ENCODE measurements at places on chromosomes 6 and 20. TPM values are rescaled to one million over a fixed set of nuclear protein-coding genes. Genes with fewer than 3 reads are reported as not detected.

Gene GRM4
- 0.96 TPM for total RNA-seq

GRCh38 chr20:50523552-50524167 is 13.5 kb downstream of the PTPN1 start:
- no peak for DNase-seq

GRCh38 chr20:43959079-43959919 is 44.6 kb downstream of the TOX2 start:
- no peak for DNase-seq

Gene MCHR2
- total RNA-seq: 12.8 TPM

Gene SIRPG
- 3.4 TPM for total RNA-seq

Gene CSTF1
- 14.7 TPM for total RNA-seq

- no peak for DNase-seq
These were observed 818.8 kb upstream of the CITED2 start for GRCh38 chr6:140193269-140193668.

Gene VPS52
- total RNA-seq: 33.7 TPM

DNA sequence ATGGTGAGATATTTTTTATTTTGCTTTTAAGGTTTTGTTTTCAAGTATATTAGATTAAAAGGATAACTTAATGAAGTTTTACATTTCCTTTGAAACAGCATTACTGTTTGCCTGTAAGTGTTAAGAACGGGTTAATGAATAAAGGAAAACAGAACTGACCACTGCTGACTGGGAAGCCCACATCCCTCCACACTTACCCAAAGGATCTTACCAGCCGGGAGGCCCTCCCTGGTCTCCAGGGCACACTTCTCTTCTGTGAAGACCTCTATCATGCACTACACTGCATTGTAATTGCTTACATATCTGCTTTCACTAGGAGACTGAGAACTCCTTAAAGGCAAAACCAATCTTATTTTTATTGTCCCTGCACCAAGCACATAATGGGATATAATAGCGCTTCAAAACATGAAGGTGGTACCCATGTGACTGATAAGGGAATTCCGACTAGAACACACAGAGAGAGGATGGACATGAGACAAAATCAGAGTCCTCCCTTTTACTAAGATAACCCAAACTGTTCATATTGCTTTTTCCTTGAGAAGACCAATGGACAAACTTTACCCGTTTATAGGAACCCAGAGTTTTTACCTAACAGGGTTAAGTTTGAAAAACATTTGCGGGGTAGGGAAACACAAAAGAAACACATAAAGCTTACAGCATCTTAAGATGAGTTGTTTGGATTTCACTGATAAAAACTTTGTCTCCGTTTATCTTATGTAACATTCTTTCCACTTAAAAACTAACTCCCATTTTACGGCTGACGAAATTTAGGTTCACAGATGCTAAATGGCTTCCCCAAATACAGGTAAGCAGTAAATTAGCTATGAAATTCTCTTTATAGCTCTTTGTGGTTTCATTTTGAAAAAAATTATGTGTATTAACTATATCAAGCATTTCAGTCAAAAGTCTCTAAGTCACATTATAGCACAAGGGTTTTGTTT is 8.7 kb downstream of the EZR start:
- no peak for DNase-seq

Gene FAM110A
- total RNA-seq: 0.96 TPM

Gene SLC26A8
- total RNA-seq: 3.1 TPM

Gene LKAAEAR1
- total RNA-seq: 3.4 TPM

Gene CGAS
- 13.0 TPM for total RNA-seq

- DNase-seq: no peak
These were observed 7.2 kb upstream of the ABCC10 start for GRCh38 chr6:43420012-43420709.

Gene MYCT1
- total RNA-seq: 3.1 TPM

Gene FAXC
- 5.3 TPM for total RNA-seq

GRCh38 chr6:156617941-156618340 is 159.2 kb upstream of the ARID1B start:
- no peak for DNase-seq

Gene C6orf141
- total RNA-seq: 2.4 TPM

DNA sequence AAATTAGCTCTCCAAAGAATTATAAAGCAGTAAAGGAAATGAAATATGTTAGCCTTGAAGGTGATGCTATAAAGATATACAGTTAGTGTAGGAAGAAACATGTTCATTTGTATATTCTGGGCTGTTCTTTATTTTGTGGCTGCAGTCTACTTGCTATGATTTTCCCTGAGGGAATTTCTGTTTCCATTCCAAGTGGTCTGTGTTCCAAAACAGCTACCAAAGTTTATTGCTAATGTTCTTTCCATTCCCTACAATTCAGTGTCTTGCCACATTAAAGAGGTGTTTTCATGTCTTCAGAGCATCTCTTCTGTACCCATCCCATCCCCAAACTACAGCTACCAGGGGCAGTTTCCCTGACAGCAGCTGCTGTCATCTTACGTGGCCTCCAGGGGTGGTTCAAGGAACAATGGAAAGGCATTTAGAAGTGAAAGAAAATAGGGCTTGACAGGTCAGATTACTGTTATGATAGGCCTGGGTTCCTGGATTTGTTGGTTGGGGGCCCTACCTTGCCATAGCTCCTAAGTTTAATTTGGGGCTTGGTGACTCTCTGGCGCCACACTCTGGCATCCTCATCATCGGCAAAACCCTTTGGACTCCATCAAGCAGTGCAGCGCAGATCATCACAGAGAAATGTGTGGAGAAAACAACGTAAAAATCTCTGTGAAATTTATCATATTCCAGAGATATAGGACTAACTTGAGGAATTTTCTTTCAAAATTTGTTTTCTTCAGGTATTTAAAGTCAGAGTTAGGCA is 33.8 kb upstream of the AIG1 start:
- DNase-seq: no peak
